ENCODE measurements at places on chromosomes 1 and 21.

DNA sequence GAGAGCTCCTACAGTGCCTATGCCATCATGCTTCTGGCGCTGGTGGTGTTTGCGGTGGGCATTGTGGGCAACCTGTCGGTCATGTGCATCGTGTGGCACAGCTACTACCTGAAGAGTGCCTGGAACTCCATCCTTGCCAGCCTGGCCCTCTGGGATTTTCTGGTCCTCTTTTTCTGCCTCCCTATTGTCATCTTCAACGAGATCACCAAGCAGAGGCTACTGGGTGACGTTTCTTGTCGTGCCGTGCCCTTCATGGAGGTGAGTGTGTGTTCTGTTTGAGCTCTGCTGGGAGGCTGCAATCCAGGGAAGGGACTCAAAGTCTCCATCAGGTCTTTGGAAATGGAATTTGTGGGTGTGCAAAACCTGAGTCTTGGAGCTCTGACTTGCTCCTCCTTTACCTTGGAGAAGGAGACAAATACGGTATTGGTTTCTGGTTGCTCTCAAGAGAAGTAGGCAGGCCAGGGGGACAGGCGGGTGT is 658 bp downstream of the GPR37L1 start:
- no peak for DNase-seq

DNA sequence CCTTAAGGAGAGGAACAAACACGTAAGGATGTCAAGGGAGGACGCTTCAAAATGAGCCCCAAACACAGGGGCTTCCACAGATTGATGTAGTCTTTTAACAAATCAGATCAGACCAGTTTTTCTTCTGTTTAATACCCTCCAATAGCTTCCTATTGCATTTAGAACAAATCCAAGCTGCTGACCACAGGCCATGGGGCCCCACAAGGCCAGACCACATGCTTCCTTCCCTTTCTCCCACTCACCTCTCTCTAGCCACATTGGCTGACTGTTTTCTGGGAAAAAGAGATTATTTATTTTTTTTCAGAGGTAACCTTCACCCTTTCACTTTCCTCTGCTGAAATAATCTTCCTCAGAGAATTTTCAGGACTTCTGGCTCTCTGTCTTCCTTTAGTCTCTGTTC is 380.6 kb downstream of the SIPA1L2 start:
- DNase-seq: no peak

DNA sequence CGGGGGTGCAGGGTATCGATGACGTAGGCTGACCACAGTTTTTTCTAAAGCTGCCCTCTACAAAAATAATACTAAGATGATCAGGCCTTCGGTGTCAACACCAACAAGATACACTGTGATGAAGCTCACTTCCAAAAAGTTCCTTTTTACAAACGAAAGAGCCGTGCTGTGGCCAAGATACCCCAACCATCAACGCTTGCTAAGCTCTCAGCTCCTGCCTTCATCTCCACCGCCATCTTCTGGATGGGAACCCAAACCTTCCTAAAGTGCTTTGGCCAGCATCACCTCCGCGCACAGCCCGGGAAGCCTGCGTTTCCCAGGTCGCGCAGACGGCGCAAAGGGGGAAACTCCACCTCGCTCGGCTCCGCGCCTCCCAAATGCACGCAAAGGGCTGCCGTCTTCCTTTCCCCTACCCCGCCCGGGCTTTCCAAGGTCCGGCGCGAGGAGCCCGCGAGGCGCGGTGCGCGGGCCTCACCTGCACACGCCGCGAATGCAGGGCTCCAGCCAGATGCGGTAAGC is 541 bp downstream of the USP48 start:
- DNase-seq: peak; percentile 82

GRCh38 chr1:212966616-212967015 is 16.3 kb downstream of the VASH2 start:
- DNase-seq: no peak

- no peak for DNase-seq
These were observed 19.2 kb upstream of the BACE2 start for GRCh38 chr21:41148798-41149197.

GRCh38 chr1:65229754-65230339 is 79.5 kb upstream of the DNAJC6 start:
- DNase-seq: no peak

DNA sequence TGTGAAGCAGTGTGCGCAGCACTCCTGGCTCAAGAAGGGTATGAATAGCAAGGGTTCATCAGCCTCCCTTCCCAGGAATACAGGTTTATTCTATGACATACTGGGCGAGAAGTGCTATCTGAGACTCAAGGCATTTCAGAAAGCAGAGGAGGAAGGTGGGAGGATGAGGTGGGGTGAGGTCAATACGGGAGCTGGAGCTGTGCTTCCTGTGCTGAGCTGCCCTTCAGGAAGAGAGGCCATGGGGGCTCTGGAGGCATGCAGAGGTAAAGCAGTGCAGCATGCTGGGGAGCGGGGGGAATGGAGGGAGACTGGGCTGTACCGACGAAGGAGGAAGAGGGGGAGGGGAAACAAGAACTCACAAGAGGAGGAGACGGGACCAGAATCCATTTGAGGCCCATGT is 717.6 kb downstream of the PTPRU start:
- DNase-seq: no peak
